ENCODE measurements at places on chromosomes 1 and 21. TPM values are rescaled to one million over a fixed set of nuclear protein-coding genes. Genes with fewer than 3 reads are reported as not detected.

DNA sequence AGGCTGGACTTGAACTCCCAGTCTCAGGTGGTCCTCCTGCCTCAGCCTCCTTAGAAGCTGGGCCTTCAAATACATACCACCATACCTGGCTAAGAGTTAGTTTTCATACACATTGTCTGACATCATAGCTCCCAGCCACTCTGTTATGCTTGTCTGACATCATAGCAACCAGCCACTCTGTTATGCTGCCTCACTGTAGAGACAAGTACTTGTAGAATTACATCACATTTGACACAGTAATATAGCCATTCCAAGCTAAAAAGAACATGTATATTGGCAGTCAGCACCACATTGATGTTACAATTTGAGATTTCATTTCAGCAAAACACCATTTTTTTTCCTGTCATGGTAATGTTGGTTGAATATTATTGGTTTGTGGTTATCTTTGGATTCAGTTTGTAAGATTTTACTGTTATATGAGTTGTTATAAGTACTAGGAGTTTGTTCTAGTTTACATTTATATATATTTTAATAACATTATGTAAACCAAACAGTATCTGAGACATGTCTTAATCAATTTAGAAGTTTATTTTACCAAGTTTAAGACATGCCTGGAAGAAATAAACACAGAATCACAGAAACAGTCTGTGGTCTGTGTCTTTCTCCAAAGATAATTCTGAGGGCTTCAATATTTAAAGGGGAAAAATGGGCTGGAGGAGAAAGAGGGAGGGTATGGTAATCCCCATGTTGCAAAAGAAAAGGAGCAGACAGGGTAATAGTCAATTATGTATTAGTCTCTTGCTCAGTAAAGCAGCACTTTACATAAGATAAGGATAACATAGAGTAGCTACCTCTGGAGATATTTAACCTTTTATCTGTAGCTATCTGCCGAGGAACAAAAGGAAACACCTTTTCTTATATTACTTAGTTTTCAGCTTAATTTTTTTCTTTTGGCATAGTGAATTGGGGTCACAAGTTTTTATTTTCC is 43.0 kb downstream of the XPR1 start:
- no peak overlapping the region for H3K27ac ChIP-seq
- DNase-seq = no peak
- H3K36me3 ChIP-seq = no peaks in the 10 kb centered on the region
- H3K4me3 ChIP-seq = no peak overlapping the region

- no peak overlapping the region for H3K27ac ChIP-seq
- no peaks in the 10 kb centered on the region for H3K27me3 ChIP-seq
- DNase-seq = no peak
- H3K36me3 ChIP-seq = peaks cover 21% of the 10 kb centered on the region
- no peaks in the 10 kb centered on the region for H3K4me1 ChIP-seq
Observed at GRCh38 chr1:25360596-25361581, 22.8 kb downstream of the TMEM50A start.

- H3K27me3 ChIP-seq = no peaks in the 10 kb centered on the region
- no peak overlapping the region for H3K27ac ChIP-seq
- no peak for DNase-seq
Observed at GRCh38 chr1:154270833-154271232, 1.6 kb upstream of the HAX1 start.

DNA sequence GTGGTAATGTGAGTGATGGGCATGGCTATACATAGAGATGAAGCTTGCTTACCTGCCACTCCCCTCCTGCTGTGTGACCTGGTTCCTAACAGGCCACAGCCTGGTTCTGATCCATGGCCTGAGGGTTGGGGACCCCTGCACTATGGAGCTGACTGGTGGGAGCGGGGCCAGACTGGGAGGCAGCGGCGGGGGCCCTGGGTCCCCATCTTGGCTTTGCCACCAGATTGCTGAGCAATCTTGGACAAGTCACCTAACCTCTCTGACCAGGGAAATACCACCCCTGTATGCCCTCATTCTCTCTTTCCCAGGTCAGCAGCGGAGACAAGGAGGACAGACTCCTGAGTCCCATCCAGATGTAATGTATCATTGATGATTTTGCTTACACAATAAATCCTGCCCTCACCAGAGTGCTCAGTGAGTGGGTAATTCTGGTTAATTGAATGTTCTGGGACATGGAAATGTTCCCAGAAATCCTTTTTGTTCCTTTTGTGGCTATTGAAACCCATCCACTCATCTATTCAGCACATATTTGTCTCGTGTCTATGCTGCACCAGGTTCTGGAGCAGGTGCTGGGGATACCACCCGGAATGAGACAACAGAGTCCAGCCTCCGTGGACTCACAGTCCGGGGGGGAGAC is 4.1 kb upstream of the ARHGEF10L start:
- no peaks in the 10 kb centered on the region for H3K27me3 ChIP-seq
- no peak overlapping the region for H3K27ac ChIP-seq

DNA sequence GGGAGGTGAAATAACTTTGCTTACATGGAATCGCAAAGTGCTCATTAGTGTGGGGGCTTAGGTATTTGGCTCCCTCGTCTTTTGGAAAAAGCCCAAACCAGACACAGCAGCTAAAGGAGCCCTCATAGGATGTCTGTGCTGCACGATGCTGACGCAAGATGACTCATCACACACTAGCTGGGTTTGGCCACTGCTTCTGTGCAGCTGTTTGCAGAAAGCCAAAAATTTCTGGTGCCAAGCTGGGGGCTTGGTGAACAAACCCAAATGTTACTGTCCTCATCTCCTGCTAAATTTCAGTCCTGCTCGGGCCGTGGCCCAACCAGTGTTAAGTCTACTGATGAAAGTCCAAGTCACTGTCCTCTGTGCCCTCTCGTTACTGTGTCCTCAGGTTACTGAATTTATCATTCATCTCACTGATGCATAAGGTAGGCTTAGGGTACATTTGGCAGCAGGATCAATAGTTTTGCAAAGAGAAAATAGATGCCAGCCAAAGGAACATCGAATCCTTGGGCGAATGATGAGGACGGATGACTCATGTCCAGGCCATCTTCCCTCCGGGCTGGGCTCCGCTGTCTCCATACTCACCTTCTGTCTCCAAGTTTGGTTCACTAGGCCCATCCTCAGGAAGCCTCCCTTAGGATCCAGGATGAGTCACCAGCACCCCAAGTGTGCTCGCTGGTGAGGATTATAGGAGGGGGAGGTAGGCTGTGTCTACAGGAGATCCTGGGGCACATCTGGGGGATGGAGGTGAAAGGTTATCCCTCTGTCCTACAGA is 177.7 kb downstream of the ADSS2 start:
- H3K36me3 ChIP-seq = no peaks in the 10 kb centered on the region
- H3K27ac ChIP-seq = peak overlapping the region; percentile 47
- H3K4me1 ChIP-seq = peaks cover 9% of the 10 kb centered on the region
- DNase-seq = peak; percentile 69
- no peak overlapping the region for H3K4me3 ChIP-seq
- no peaks in the 10 kb centered on the region for H3K27me3 ChIP-seq

- H3K27ac ChIP-seq = no peak overlapping the region
- no peak for DNase-seq
- H3K4me3 ChIP-seq = no peak overlapping the region
- H3K27me3 ChIP-seq = no peaks in the 10 kb centered on the region
- no peaks in the 10 kb centered on the region for H3K36me3 ChIP-seq
Observed at GRCh38 chr21:37276377-37276776, 9.2 kb upstream of the VPS26C start.

The AMY2A gene
- not detected for total RNA-seq

The FMOD gene
- total RNA-seq = 122 TPM

Measured in right atrium auricular region (tissue), 2 donors.